ENCODE measurements at places on chromosomes 12 and 14. TPM values are rescaled to one million over a fixed set of nuclear protein-coding genes. Genes with fewer than 3 reads are reported as not detected.

Gene KRT75
- polyA plus RNA-seq = not detected

Gene PAX9
- polyA plus RNA-seq = not detected

Gene CRIP1
- 0.82 TPM for polyA plus RNA-seq

Gene STAT6
- polyA plus RNA-seq = not detected

Gene KRT6B
- polyA plus RNA-seq = not detected
